PC-3 (cell line): ENCODE measurements at places on chromosomes 11 and 22. TPM values are rescaled to one million over a fixed set of nuclear protein-coding genes. Genes with fewer than 3 reads are reported as not detected.

Gene ACER3
- total RNA-seq = 17.3 and 18.5 TPM in 2 replicates

Gene BDNF
- total RNA-seq = 3.4 and 3.8 TPM in 2 replicates

Gene A4GALT
- 0.63 and 3.2 TPM in 2 replicates for total RNA-seq

Gene CABP7
- total RNA-seq = 0.69 and 0.87 TPM in 2 replicates

Gene MS4A8
- total RNA-seq = not detected in 2 replicates

Gene NLRP14
- total RNA-seq = 0.11 TPM in 1 of 2 replicates, not detected in the other

Gene BTG4
- total RNA-seq = not detected in 2 replicates

Gene POTEH
- not detected in 2 replicates for total RNA-seq

Gene C1QTNF4
- not detected in 2 replicates for total RNA-seq

Gene APOA4
- total RNA-seq = not detected in 2 replicates

Gene SUSD2
- total RNA-seq = 1.3 and 1.6 TPM in 2 replicates
